Stimulated activated naive CD4-positive, alpha-beta T cell (primary cell): ENCODE measurements at places on chromosomes 4 and X.

DNA sequence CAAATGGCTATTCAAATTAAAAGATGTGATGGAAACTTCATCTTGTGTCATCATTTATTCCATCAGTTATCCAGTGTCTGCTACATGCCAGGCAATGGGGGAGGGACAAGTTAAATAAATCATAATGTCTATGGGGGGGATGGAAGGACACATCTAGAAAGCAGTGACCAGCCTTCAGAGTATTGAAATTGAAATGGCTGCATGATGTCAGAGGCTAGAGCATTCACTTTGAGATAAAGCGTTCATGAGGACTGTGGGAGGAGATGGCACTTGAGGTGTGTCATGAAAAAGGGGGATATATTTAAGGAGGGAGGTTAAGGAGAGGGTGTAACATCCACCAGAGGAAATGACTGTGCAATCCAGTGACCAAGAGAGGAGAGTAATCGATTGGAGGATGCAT is 50.6 kb downstream of the SLIT2 start:
- DNase-seq, result no peak

DNA sequence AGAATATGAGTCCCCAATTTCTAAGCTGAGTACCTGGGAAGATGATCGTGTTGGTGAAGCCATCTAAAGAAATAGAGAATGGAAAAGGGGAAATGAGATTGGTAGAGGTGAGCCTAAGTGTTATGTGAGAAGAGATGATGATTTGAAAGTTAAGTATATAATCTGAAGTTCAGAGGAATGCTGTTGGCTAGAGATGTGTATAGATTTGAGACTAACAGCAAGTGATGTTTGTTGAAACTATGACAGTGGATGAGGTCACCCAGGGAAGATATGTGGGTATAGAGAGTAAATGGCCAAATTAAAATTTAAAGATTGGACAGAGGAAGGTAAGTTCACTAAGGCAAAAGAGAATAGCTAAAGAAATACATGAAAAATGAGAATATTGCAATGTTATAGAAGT is 324.2 kb downstream of the MAPK10 start:
- DNase-seq, result no peak

- DNase-seq, result no peak
These were observed 11.0 kb upstream of the C4orf50 start for GRCh38 chr4:6029254-6029653.

- no peak for DNase-seq
These were observed 44.8 kb downstream of the GSX2 start for GRCh38 chr4:54144661-54145171.

DNA sequence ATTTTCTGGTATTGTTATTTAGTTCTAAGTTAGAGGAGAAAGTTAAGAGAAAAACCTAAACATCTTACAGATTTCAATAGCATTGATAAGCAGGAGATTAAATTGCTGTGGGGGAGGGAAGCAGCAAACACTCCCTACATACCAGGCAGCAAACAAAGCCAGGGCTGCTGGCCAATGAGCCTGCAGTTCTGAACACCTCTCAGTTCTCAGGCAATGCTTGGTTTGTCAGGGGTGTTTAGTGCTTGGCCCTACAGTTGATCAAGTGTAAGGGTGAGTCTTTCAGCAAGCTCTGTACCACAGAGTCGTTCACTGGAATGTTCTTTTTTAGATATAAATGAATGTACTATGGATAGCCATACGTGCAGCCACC is 38.6 kb downstream of the EGFL6 start:
- DNase-seq, result no peak

DNA sequence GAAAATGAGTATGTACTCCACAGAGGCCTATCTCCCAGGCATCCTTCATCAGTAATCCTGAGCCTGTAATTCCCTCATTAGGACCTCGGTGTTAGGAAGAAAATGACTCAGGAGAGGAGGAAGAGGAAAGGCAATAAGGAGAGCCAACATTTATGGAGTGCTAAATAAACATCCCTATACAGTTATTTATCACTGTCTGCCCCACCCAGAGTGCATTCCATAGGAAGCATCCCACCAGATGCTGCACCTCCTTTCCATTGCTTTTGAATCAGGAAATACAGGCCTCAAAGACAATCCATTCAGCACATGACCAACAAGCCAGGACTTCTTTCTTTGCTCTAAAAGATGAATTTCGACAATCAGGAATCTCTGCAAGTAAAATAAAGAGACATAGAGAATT is 47.6 kb downstream of the USP38 start:
- no peak for DNase-seq

GRCh38 chrX:48782795-48783194 is 3.6 kb upstream of the GATA1 start:
- no peak for DNase-seq

GRCh38 chr4:134388351-134388750 is 186.8 kb upstream of the PABPC4L start:
- no peak for DNase-seq

GRCh38 chrX:3450881-3451570 is 104.6 kb upstream of the MXRA5 start:
- DNase-seq, result no peak

DNA sequence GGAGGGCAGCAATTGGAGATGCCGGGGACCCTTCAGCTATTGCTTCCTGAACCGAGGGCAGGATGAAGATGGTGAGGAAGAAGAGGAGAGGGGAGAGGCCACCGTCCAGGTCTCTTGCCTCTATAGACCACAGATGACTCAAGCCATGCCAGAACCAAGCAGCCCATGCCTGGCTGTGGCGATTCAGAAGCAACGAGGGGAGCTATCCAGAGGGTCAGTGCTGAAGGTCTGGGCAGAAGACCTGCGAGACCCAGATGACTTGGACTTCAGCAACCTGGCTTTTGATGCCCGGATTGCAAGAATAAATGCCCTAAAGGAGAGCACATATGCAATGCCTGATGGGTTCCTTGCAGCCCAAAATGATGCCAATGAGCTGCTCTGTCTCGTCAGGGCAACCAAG is 70.2 kb upstream of the PRPS2 start:
- no peak for DNase-seq

DNA sequence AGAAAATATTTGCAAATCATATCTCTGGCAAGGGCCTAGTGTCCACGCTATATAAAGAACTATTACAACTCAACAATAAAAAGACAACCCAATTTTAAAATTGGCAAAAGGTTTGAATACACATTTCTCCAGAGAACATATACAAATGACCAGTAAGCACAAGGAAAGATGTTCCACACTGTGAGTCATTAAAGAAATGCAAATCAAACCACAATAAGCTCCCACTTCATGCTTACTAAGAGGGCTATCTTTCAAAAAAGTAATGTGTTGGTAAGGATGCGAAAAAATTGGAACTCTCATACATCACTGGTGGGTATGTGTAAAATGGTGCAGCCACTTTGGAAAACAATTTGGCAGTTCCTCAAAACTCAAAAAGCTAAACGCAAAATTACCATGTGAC is 884.0 kb upstream of the INTU start:
- no peak for DNase-seq

DNA sequence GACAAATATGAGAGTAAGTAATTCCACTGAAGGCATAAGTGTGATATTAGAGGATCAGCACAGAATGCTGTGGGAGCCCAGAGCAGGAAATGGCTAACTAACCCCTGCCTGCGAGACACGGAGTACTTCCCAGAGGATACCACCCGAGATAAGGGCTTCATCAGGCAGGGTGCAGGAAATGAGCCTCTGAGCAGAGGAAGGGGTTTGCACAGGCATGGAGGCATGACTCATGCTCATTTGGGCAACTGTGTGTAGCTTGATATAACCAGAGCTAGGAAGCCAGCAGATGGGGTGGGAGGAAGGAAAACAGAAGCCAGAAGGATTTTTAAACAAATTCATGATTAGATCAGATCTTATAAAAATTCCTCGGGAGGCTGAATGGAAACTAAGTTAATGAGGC is 70.0 kb upstream of the TSPAN5 start:
- DNase-seq, result no peak

- no peak for DNase-seq
These were observed 43.5 kb downstream of the NDST3 start for GRCh38 chr4:118077767-118078105.

DNA sequence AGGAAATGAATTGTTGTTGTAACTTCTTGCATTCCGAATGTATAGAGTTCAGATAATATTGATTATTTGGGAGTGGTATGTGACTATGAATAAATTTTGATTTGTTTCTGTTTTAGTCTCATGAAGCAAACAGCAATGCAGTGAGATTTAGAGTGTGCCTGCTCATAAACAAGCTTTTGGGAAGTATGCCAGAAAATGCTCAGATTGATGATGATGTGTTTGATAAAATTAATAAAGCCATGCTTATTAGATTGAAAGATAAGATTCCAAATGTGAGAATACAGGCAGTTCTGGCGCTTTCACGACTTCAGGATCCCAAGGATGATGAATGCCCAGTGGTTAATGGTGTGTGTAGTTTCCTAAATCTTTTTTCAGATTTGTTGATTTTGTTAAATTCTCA is 2.0 kb downstream of the NCAPG start:
- no peak for DNase-seq

- DNase-seq, result no peak
These were observed 61.5 kb downstream of the ELF4 start for GRCh38 chrX:130048686-130049222.

DNA sequence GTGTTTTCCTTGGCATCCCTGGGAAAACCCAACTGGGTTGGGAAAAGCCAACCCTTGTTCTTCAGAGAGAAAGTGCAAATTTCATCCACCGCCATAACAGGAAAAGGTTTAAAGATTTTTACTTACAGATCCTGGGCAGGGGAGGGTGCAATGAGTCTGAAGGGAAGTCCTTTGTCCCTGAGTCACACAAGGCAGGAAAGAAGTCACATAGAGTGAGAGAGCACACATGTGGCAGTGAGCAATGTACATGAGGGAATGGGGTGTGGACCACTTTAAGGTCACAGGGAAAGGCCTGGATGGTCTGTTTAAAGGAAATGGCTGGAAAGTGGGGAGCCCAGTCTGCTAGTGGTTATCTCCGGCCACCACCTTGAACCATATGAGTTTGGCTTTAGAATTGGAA is 248.9 kb downstream of the HS3ST1 start:
- DNase-seq, result no peak

DNA sequence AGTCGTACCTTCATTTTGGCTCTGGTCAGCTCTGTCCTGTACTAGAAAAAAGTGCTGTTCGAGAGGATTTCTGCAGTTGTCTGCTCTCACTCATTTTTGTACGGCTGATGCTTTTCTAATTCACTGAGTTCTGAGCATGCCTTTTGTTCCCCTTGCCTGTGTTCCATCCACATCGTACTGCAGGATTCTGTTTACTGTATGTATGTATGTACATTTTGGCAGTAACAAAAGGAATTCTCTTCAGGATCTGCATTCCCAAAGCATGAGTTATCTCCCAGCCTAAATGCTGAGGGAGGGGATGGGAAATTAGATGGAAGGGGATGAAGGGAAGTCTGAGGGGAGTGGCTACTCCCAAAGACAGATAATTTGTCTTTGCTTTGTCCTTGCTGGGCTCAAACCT is 87.6 kb downstream of the GBA3 start:
- no peak for DNase-seq

DNA sequence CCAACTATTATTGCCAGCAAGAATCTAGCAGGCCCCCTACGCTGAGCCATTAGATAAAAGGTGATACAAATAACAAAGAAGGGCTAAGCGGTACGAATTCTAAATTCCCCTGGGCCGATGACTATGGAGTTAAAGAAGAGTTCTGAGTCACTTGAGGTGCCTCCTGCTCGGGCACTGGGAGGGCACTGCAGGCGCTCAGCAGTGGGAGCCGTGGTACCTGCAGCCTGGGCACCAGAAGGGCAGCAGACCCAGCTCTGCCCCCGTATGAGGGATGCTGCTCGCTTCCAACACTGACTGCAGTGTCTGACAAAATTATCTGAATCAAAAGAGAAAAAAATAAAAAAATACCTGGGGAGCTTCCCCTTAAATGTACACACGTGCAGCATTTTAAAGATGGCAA is 44.1 kb upstream of the MTNR1A start:
- DNase-seq, result no peak

- DNase-seq, result no peak
These were observed 47.9 kb downstream of the RBPJ start for GRCh38 chr4:26368685-26369084.

DNA sequence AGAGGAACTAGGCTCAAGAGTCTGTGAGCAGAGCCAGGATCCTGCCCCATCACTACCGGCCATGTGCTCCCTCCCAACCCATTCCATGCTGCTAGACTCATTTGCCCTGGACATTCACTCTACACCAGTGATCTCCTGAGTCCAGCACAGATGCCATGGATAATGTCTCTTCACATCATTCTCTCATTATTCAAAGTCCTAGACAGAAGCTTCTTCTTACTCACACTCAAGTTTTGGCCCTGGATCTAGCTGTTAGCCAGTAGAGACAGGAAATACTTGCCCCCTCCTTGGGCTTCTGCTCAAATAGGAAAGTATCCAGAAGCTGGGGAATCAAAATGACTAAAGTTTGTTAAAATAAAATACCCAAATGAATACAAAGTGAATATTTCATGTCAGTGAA is 266.8 kb upstream of the LDB2 start:
- no peak for DNase-seq

- DNase-seq, result no peak
These were observed 409.8 kb upstream of the FRG1 start for GRCh38 chr4:189530848-189531247.

DNA sequence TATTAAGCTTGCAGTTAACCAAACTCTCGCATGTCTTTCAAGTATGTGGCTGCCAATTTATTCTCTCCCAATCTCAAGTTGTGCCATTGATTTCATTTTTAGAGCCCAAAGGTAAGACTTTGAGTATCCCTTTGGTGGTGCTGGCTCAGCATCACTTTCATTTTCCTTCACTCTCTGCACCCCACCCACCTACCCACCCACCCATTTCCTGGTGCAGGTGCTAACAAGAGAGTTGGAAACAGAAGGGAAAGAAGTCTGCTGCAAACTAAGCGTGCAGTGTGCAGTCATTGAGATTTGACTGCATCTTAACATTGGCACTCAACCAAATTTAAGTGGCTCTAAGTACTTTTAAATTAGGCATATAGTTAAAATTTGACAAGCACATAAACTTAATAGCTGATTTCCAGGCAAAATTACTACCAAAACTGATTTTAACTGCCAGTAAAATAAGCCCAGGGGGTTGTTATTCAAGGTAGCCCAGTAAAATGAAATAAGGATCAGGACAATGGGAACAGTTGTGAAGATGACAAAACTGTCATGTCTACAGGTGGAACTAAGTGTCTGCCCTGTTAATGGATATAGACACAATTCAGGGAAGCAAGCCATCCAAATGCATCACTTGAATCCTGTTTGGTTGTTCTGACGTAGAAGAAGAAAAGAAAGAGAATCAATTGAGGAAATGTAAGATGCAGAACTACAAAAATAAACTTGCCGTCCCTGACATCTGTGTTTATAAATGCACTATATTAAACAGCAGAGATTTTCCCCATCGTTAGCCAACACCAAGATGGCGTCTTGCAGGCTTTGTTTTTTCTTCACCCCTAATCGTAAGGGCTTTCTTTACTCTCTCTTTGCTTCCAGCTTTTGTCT is 184.2 kb downstream of the KDR start:
- no peak for DNase-seq

GRCh38 chr4:23161787-23162186 is 469.1 kb downstream of the GBA3 start:
- no peak for DNase-seq
